ENCODE measurements at places on chromosomes 2 and 18.

GRCh38 chr2:174486563-174487107, at the start of gene GPR155:
Gene GPR155, minus strand, starts transcription at chr2:174487029. Its CDS starts 5,073 bp downstream, at chr2:174481956.
- peak; percentile 68 for DNase-seq

GRCh38 chr2:46364797-46365457, 67.7 kb downstream of the EPAS1 start:
- peak; percentile 57 for DNase-seq

- DNase-seq = no peak
Measured at GRCh38 chr2:231387904-231388724, 7.4 kb upstream of the B3GNT7 start.

DNA sequence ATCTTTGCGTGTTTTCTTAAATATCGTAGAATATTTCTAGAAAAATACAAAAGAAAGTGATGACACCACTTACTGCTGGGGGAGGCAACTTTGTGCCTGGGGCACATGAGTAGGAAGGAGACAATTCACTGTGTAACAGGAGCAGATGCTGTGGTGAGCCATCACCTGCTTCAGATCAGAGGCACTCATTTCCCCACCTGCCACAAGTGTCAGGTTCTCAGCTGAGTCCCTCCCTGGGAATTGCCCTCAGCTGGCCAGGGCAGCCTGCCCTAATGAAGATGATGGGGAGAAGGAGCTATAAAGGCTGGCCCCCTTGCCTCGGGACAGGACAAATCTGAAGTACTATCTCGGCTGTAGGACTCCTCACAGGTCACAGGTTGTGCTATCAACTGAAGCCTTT, 322.8 kb downstream of the STK39 start:
- DNase-seq = no peak

GRCh38 chr18:5417342-5417741, 121.8 kb upstream of the ZBTB14 start:
- DNase-seq = no peak

DNA sequence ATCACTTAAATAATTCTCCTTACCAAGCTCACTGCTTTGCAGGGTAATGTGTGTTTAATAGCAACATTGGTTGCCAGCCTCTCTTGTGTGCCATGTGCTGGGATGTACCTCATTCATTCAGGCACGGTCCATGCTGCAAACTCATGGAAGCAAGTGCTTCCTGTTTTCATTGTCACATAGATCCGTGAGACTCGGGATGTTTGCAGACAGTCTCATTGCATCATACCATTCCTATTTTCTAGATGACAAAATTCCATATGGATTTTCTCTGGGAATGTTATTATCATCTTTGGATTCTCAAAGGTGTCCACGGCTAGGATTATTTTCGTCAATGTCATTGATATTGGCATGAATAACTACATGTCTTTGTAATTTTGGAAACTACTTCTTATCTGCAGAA, 60.0 kb upstream of the HDAC4 start:
- DNase-seq = no peak

GRCh38 chr2:156517419-156517818, 81.2 kb downstream of the GPD2 start:
- DNase-seq = no peak

DNA sequence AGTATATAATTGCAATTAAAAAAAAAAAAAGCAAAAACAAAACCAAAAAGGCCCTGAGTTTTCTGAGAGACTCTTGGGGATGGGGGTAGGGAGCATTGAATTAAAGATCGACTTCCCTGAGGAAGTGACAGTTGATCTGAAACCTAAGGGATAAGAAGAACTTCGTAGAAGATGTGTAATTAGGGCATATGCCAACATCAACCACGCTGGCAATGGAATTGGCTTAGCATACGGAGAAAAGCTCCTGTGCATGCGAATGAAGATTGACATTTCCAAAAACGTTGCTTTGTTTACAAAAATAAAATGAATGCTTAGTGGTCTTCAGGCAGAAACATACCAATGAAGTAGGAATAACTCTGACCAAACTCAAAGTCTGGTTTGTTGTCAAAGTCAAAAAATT, 307.6 kb upstream of the ZNF521 start:
- DNase-seq = no peak

DNA sequence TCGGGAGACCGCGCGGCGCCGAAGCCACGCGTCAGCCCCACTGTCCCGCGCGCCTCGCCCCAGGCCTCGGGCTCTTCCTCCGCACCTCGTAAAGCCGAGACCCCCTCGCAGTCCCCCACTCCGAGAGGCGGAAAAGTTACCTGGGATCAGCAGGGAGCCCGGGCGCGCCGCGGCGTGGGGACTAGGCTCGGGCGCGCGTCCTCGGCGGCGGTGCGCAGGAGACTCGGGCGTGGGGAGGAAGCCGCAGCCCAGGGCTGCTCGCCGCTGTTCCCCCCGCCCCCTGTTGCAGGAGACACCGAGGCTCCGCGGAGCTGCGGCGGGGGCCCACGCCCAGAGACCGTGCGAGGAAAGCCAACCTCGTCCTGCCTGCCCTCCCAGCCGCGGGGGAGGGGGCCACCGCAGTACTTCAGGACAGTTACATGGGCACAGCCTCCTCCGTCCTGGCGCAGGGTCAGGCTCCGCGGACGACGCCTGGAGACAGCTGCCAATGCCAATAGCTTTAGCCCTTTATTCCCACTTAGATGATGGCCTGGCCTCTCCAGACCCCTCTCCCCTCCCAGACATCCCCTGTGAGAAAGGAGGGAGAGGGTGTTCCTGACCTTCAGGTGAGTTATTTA, at the start of gene EPB41L3:
EPB41L3 (minus strand) TSS at position 225 of the 617 bp plus-strand sequence. CDS start 54,814 bp downstream, outside the sequence.
- DNase-seq = peak; percentile 10

- no peak for DNase-seq
Measured at GRCh38 chr18:59659508-59660170, 37.6 kb downstream of the CCBE1 start.

- DNase-seq = no peak
Measured at GRCh38 chr2:217512259-217512658, 490.5 kb downstream of the TNS1 start.

DNA sequence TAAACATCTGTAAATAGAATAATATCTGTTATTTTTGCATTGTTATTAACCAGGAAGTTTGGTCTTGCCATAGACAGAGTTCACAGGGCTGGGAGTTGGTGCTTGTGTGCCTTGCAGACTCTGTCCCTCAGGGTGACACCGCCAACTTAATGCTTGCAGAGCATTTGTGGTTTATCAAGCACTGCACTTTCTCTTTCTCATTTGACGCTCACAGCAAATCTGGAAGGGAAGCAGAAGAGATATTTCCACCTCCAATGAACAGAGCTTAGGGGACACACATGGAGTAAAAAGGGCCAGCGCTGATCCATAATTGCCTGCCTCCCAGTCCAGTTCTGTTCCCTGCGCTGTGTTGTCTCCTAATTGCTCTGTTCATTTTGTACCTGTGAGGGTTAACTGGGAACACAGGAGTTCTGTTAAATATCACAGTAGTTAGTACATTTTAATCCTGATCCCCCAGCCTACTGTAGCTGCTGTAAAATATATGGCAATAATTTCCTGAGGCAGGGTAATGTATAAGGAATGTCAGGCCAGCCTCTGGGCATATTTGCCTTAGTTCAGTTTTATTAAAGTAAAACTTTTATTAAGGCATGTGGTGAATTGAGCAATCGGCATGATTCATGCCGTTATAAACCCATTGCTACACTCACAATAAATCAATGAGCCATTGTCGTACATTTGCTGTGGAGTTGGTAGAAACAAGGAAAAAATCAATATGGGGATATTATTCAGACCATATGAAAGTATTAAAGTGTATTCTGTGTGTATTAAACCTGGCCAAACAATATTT, 182.5 kb upstream of the OSR1 start:
- DNase-seq = no peak

- DNase-seq = no peak
Measured at GRCh38 chr2:119678021-119678656, 862 bp upstream of the TMEM177 start.

DNA sequence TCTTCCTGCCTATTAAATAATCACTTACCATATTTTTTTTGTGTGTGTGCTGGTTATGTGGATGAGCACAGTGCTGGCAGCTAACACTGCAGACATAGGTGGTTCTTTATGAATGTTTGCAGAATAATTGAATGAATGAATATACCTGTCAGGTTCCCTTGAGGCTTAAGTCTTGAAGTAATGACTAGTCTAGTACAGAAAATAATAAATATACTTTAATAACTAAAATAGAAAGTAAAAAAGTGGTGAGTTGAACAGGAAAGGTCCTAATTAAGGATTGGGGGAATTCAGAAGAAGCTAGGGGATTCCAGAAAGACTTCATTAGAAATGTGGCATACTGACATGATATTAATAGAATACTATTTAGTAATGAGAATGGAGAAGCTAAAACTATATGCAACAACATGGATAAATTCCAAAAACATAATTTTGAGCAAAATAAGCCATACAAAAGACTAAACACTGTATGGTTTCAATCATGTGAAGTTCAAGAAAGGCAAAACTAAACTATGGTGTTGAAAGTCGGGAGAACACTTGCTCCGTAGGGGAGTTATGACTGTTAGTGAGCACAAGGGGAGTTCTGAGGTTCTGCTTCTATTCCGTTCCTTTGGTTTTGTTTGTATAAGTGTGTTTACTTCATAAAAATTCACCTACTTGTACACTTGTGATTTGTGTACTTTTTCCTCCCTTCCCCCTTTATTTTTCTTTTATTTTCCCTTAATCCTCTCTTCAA, 464.6 kb downstream of the MTX2 start:
- no peak for DNase-seq

DNA sequence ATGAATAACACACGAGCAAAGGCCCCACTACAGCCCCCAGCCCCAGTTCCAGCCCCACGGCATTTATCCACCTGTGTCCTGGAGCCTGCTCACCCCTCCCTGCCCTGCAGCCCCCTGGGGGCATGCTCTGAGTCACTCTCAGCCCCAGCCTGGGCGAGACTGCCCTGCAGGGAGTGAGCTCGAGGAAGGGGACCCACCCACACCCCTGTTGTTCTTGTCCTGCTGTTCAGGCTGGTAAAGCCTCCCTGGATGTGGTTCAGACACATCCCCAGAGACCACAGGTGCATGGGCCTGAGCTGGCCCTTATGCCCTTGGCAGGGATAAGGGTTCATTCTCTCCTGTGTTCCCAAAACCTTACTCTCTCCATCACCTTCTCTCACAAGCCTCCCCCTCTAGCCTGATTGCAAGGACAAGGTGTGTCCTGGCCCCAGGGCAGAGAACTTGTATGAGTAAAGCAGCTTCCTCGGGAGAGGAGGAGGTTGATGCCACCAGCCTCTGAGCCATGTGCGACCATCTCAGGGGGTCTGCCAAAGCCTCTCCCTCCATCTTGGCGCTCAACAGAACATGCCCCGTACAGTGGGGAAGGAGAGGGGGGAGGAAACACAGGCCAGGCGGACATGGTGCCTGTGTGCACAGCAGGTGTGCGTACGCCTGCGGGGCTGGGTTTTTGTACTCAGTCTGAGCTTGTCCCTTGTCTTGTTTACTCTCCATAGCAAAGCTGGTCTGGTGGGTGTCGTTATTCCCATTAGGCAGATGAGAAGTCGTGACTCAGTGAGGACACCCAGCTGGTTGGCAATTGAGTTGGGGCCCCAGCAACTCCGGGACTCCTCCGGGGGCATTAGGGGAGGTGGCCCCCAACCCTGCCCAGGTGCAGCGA, 64.4 kb downstream of the CIB4 start:
- no peak for DNase-seq

GRCh38 chr2:121904656-121905055, 149.2 kb downstream of the TSN start:
- DNase-seq = no peak

DNA sequence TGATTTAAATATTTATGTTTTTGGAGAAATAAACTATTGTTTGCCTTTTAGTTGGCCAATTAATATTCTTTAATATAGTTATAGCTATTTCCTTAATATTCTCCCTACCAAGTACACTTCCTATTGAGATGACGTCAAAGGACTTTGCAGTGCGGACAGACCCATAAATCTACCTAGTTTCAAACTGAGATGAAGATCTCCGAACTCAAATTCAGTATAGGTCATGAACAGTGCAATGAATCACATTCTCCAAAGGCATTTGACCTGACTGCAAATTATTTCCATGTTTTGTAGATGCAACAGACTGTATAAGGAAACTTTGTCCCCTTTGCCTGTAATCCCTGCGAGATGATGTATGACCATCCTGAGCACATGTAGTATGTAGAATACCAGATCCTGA, 342.6 kb upstream of the FIGN start:
- no peak for DNase-seq

DNA sequence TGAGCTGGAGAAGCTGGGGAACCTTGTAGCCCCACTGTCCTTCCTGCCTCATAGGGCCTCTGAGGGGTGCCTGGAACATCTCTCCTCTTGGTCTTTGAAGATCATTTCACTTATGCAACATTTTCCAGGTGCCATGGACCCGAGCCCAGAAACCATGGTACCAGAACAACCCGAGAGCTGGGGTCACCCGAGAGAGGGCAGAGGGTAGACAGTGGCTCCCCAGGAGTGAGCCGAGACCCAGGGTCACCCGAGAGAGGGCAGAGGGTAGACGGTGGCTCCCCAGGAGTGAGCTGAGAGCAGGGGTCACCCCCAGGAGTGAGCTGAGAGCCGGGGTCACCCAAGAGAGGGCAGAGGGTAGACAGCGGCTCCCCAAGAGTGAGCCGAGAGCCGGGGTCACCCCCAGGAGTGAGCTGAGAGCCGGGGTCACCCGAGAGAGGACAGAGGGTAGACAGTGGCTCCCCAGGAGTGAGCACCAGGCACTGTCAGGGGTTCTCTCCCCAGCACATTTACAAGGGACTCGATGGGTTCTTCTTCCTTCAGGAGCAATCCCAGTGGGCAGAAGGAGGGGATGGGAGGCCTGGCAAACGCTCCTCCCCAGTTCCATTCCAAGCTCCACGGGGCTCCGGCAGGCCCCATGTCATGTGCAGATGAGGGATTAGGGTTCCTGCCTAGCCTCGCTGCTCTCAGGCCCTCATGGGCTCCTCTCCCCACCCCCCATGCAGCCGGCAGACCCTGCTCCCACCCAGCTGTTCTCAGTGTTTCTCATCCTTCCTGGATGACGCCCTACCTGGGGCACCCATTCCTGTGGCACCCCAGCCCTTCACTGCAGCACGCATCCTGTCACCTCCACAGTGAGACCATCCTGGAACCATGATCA, 163.5 kb downstream of the RTP5 start:
- peak; percentile 3 for DNase-seq

DNA sequence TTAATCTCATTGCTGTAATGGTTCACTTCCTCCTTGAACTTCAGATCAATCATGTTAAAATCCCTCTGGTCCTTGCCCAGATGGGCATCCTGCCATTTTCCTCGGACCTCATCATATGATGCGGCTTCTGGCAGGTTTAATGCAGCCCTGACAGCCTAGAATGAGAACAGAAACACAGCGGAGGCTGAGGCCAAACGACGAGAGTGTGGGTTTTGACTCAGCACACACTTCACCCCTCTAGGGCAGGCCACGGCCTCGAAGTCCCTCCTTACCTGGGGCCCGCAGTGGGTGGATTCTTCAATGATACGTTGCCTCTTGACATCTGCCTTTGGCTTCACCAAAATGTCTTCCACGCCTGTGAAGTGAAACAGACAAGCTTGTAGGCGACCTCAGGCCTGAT, 56.8 kb downstream of the POLR1A start:
- DNase-seq = no peak

GRCh38 chr2:240368781-240369331, 66.6 kb upstream of the GPC1 start:
- DNase-seq = no peak

- DNase-seq = no peak
Measured at GRCh38 chr2:223501641-223502040, 100.5 kb downstream of the SCG2 start.
